ENCODE measurements at places on chromosomes 5 and 9. TPM values are rescaled to one million over a fixed set of nuclear protein-coding genes. Genes with fewer than 3 reads are reported as not detected.

The WWC1 gene
- 0.66 TPM for total RNA-seq

The ZNF618 gene
- total RNA-seq: 14.4 TPM

The NIM1K gene
- 0.53 TPM for total RNA-seq

The OR13C2 gene
- total RNA-seq: not detected

The IRF1 gene
- 16.5 TPM for total RNA-seq

The BTNL8 gene
- total RNA-seq: not detected

The C1QTNF3 gene
- total RNA-seq: 0.79 TPM

The SIT1 gene
- total RNA-seq: 0.25 TPM

The OTP gene
- total RNA-seq: not detected

The C5orf22 gene
- 12.0 TPM for total RNA-seq

The ACER2 gene
- 2.5 TPM for total RNA-seq

The AMBP gene
- total RNA-seq: 0.53 TPM

The CAMK4 gene
- 0.37 TPM for total RNA-seq

The NADK2 gene
- total RNA-seq: 20.1 TPM

The UBE2D2 gene
- 48.7 TPM for total RNA-seq

The CDHR2 gene
- not detected for total RNA-seq

The IFNK gene
- not detected for total RNA-seq

The DMRT3 gene
- not detected for total RNA-seq

The TLX3 gene
- total RNA-seq: not detected

The TIMD4 gene
- not detected for total RNA-seq

The GBGT1 gene
- total RNA-seq: 3.8 TPM

The GEMIN5 gene
- total RNA-seq: 10.8 TPM

The XRCC4 gene
- 83.2 TPM for total RNA-seq

The ADRB2 gene
- total RNA-seq: 3.7 TPM

The NTNG2 gene
- 1.6 TPM for total RNA-seq

The HBEGF gene
- total RNA-seq: 4.8 TPM

The CCL27 gene
- total RNA-seq: not detected

The PDZD2 gene
- 0.19 TPM for total RNA-seq

The SMIM33 gene
- not detected for total RNA-seq

The TXNDC8 gene
- total RNA-seq: not detected

The ZNG1C gene
- total RNA-seq: 32.5 TPM

The GPR150 gene
- total RNA-seq: 0.13 TPM

The STKLD1 gene
- total RNA-seq: 0.79 TPM

The FAT2 gene
- under 0.01 TPM for total RNA-seq

The CBY3 gene
- total RNA-seq: not detected

The PCDHB15 gene
- 0.56 TPM for total RNA-seq

The CLPTM1L gene
- 250 TPM for total RNA-seq

The COL23A1 gene
- total RNA-seq: not detected

The ZBTB43 gene
- 14.0 TPM for total RNA-seq

The CAMSAP1 gene
- 17.3 TPM for total RNA-seq

The C9orf50 gene
- 0.13 TPM for total RNA-seq

The CDH6 gene
- 44.7 TPM for total RNA-seq

The TPPP gene
- 0.93 TPM for total RNA-seq

The OR13C8 gene
- total RNA-seq: not detected

The AK8 gene
- 0.40 TPM for total RNA-seq

The PRR7 gene
- total RNA-seq: 5.3 TPM

The NRG2 gene
- total RNA-seq: 2.8 TPM

The SPAG8 gene
- 1.7 TPM for total RNA-seq

The SIGMAR1 gene
- 40.0 TPM for total RNA-seq

The MYOT gene
- total RNA-seq: not detected

The HMMR gene
- 35.1 TPM for total RNA-seq

The SH2D3C gene
- 1.1 TPM for total RNA-seq

The RUSC2 gene
- total RNA-seq: 22.1 TPM

The EDIL3 gene
- 512 TPM for total RNA-seq

The DDX4 gene
- total RNA-seq: not detected

The DRD1 gene
- 0.53 TPM for total RNA-seq

Measured in aortic smooth muscle cell (primary cell).